CMK (cell line): ENCODE measurements at places on chromosomes 13 and 19.

GRCh38 chr19:50516456-50516855 is 2.7 kb upstream of the ASPDH start:
- DNase-seq: no peak

GRCh38 chr19:35986111-35986510 is 8.9 kb upstream of the SDHAF1 start:
- no peak for DNase-seq

DNA sequence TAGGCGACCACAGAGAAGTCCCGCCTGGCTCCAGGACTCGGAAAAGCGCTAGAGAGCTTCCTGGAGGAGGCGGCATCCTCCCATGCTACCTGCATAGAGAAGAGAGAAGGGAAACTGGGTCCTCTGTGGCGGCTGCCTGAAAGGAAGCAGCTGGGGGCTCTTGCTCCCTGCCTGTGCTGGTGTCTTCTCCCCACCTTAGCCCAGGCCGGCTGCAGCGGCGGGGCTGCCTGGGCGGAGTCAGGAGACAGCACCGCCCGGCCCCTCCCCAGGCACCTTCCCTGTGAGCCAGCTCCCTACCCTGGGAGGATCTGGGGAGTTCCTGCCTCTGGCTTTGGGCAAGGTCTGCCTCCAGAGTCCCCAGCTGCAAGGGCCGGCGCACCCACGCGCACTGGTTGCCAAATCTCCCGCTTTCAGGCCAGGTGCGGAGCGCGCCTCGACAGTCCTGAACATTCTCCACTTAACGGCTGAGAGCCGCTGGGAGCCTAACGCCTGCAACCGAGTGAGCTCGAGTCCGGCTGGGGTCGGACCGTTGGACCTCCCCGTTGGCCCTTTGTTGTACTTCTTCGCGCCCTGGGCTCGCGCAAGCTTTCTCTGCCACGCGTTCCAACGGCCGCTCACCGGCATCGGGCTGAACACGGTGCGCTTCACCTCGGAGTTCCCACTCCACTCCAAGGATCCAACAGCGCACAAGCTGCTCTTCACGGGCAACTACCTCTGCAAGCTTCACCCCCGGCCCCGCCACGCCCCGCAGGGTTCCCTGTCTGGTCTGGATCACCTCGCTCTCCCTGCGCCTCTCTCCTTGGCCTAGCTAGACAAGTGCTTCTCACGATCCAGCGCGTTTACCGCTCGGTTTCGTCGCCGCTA is 21.8 kb upstream of the ZNF30 start:
- no peak for DNase-seq

DNA sequence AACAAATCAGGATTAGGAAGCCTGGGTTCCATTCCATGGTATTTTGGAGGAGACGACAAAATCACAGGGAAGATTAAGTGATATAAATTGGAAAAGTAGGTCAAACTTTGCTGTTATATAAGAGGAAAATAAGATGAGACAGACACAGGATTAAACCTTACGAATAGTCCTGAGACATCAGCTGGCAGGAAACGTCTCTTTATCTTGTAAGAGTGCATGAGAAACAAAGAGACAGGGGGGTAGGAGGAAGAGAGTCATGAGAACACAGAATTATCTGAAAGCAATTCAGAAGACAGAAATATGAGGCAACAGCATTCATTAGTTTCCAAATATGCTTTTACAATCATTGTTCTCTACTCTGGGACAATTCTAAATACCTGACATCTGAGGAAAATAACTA is 310.6 kb upstream of the MIR17HG start:
- DNase-seq: no peak

DNA sequence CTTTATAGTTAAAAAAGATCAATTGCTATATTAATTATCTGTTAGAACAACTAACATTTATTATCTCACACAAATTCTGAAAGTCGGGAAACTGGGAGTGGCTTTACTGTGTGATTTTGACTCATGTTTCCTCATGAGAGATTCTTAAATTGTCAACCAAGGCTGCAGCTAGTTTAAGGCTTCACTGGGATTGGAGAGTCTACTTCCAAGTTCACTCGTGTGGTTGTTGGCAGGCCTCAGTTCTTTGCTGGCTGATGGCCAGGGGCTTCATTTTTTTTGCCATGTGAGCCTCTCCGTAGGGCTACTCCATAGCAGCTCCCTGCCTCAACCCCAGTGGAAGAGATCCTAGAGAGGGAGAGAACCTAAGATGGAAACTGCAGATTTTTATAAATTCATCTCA is 24.5 kb upstream of the LPAR6 start:
- DNase-seq: no peak

DNA sequence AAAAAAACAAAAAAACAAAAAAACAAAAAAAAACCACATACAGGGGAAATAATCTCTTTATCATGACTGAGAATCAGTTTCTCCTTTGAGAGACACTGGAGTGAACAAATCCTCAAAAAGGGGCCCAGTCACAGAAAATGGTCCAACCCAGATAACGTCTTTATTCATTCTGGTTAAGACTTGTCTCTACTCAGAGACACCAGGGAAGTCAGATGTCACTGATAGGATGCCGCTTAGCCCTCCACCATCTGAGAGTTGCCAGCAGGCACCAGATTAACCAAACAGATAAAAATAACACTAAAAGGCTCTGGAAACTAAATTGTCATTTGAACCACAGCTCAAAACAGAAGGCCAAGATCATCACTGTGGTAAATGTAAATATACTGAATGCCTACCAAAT is 1163.4 kb upstream of the ATXN8OS start:
- DNase-seq: no peak

- DNase-seq: no peak
Measured at GRCh38 chr19:4449022-4449638, 8.5 kb downstream of the UBXN6 start.

- DNase-seq: no peak
Measured at GRCh38 chr19:39110263-39110967, 15.2 kb upstream of the PAK4 start.

GRCh38 chr13:109602356-109602755 is 184.0 kb downstream of the IRS2 start:
- DNase-seq: no peak

DNA sequence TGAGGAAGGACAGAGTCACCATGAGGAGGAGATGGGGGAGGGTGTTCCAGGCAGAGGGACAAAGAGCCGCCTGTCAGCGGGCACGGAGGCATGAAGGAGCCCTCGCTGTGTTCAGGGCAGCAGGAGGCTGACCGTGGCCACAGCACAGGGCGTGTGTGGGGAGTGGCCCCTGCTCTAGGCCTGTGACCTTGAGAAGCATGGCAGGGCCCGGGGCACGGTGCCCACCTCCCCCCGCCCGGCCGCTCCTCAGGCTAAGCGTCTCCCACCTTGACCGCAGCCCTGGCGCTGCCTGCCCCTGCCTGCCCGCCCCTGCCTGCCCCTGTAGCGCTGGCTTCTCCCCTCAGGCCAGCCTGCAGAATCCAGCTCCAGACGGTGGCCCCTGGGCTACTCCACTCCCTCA is 11.6 kb downstream of the MAP2K2 start:
- no peak for DNase-seq

GRCh38 chr13:98505217-98505616 is 71.7 kb downstream of the STK24 start:
- no peak for DNase-seq

GRCh38 chr19:36093146-36093662 is 17.7 kb upstream of the OVOL3 start:
- no peak for DNase-seq

DNA sequence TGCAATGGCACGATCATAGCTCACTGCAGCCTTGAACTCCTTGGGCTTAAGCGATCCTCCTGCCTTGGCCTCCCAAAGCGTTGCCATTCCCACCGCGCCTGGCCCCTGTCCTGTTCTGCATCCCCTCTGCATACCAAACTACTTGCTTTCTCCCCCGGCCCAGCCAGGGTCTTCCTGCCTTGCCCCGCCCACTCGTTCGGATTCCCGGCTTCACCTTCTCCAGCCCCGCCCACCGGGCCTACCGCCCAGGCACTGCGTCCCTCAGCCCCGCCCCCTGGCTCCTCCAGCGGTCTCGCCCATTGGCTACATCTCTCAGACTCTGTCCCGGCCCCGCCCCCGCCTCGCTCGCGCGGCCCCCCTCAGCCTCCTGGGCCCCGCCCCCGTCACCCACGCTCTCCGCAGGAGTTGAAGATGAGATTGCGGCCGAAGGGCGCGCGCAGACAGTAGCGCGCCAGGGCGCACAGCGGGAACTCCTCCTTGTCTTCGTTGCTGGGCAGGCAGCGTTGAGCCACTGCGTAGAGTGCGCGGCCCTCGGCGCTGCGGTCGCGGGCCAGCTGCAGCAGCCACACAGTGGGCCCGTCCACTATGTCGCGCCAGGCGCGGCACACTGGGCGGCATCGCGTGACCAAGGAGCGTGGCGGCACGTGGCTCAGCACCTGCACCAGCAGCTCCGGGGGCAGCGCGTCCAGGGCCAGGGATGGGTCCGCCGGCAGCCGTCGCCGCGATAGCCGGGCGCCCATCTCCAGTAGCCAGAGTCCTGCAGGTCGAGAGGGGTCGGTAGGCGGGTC is 19.0 kb downstream of the MRPS12 start:
- DNase-seq: peak; percentile 89

- no peak for DNase-seq
Measured at GRCh38 chr19:2517881-2518601, 42.1 kb downstream of the GADD45B start.

- DNase-seq: no peak
Measured at GRCh38 chr19:12642506-12642905, 24.0 kb downstream of the MAN2B1 start.

GRCh38 chr13:61162636-61163035 is 253.0 kb downstream of the PCDH20 start:
- DNase-seq: no peak

DNA sequence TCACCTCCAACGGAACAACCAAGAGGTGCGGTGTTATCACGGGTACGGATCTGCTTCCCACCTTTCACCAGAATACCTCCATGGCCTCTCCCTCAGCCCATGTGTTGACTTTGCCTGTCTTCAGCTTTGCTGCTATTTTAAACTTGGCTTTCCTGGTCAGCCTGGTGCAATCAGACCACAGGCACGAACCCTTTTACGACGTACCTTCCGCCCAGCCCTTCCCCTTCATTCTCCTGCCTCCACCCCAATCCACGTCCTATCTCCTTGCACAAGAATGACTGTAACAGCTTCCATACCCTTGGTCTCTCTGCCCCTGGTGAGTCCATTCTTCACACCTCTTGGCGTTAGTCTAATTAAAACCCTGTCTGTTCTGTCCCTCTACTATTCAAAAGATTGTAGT is 431.7 kb downstream of the EFNB2 start:
- DNase-seq: no peak

DNA sequence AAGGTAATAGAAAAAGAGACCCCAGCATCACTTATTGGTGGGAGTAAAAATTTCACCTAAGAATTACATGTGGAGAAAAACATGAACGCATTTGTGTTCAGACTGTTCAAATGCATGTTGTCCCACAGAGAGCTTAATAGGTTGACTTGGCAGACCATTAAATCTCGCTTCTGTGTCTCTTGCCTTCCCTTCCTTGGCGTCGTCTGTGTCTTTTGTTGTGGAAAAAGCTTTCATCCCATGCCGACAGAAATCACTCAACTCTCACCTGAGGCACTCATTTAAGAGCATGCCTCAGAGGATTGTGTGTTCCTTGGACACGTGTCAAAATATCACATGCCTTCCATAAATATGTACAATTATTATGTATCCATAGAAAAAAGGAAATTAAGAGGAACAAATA is 24.4 kb upstream of the CACNA1A start:
- DNase-seq: no peak

- DNase-seq: no peak
Measured at GRCh38 chr19:35792888-35793287, 17.5 kb downstream of the ARHGAP33 start.

GRCh38 chr19:17538684-17539237 is 16.7 kb upstream of the COLGALT1 start:
- no peak for DNase-seq

DNA sequence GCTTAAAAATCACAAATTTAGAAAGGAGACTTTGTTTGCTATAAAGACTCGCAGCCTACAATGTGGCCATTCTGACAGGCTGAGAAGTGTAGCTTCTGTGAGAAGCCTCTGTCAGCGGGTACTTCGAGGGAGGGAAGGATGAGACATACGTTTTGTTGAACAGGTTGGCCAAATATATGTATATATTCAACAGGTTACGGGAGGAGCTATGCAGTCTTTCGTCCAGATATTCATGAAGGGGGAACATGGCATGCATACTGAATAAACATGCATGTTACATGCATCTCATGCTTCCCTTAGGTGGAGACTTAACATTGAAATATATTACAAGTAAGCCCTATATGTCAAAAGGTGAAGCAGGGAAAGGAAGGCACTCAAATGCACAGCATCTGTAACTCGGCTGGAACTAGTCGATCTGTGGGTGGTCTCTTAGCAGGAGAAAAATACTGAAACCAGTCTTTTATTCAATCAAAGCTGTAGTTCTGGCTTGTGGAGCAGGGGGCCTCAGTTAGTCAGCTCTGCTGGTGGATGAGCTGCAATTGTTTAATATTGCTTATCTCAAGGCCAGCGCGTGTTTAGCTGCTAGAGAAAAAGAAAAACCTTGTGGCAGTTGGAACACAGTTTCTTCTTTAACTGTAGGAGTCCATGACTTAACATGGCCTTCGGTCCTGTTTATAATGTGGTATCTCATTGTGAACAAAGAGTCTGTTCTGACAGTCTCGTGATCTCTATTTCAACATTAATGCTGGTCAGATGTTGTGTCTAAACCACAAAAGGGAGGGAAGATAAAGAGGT is 94.3 kb downstream of the FAM216B start:
- no peak for DNase-seq

DNA sequence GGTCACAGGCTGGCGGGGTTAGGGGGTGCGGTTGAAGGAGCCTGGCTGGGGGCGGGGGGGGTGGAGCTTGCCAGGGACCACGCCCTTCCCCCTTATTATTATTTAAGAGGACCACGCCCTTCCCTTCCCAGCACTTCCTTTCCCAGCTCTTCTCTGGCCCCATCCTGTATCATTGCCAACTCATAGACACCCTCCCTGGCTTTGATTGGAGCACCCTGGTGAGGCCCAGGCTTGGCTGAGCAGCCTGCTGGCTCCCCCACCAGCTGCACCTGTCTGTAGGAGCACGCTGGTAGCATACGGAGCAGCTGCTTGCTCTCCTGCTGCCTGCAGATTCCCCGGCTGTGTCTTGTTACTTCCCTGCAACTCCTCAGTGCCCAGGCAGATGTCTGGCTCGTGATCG is 62.5 kb upstream of the PDX1 start:
- DNase-seq: no peak

DNA sequence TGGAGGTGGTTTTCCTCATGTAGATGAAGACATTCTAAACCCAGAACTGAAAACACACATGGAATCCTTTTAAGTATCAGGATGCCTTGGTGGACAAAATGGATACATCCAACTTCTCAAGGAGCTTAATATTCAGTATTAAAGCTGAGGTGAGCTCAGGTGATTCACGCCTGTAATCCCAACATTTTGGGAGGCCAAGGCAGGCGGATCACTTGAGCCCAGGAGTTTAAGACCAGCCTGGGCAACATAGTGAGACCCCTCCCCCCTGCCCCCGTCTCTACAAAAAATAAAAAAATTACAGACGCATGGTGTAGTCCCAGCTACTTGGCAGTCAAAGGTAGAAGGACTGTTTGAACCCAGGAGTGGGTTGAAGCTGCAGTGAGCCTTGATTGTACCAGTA is 28.8 kb downstream of the DPRX start:
- no peak for DNase-seq

- no peak for DNase-seq
Measured at GRCh38 chr13:30446126-30446500, 19.6 kb downstream of the HMGB1 start.

- no peak for DNase-seq
Measured at GRCh38 chr19:7460562-7460966, 28.3 kb downstream of the PEX11G start.
